ENCODE measurements at places on chromosomes 16 and 17.

GRCh38 chr16:86905302-86905701 lies 327.0 kb downstream of the FOXL1 start:
- DNase-seq = no peak

DNA sequence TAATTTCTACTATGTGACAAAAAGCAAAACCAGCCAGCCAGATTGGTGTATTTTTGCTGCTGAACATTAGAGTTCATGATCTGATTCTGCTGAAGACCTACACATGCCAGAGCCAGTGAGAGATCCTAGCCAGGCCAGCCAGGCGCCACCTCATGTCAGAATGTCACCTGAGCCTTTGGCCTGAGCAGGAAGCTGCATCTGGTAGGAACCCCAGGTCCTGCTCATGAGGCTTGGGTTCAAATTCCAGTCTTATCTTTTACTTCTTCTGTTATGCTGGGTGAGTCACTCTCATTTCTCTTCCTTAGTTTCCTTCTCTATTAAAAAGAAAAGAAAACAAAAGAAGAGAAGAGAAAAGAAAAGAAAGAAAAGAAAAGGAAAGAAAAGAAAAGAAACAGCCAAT lies 585.1 kb upstream of the CDH5 start:
- no peak for DNase-seq

DNA sequence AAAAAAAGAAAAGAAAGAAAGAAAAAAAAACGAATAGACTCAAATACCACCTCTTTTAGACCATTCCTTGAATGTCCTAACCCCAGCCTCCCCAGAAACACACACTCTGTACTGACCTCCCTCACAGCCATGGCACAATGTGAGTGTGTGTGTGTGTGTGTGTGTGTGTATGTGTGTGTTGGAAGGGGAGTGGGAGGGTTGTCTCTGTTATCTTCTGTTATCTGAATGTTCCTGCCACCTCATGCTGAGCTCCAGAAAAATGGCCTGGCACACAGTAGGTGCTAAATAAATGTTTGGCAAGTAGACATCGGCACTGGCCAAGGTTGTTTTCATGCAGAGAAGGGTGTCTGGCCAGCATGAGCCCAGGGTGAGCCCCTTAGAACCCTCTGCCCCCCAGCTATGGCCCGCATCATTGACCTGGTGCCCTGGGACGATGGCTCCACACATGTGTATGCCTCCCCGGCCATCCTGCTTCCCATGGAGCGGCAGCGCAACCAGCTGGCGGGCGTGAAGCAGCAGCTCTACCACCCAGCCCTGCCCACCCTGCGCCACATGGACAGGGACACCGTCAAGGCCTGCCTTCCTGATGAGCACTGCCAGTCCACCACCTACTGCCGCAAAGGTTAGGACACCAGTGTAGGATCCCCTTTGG lies 6.6 kb upstream of the CNGB1 start:
- no peak for DNase-seq

DNA sequence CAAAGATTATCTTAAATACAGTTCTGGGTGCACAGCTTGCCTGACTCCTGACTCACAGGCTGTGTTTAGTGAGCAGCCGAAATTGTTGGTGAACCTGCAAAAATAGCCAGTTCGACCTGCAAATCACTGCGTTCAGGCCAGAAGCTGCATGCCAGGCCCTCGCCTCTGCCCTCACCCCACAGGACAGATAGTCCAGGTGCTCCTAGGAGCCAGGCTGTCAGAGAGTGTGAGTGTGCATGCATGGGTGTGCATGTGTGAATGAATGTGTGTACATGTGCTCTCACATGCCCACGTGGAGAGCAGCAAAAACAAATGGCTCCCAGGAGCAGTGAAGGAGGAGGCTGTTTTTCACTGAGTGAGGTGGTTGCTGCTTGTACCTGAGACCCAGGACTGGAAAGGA lies 131.8 kb downstream of the ABCC12 start:
- DNase-seq = no peak

GRCh38 chr17:74453665-74454196 lies 12.7 kb upstream of the CD300A start:
- peak; percentile 97 for DNase-seq

DNA sequence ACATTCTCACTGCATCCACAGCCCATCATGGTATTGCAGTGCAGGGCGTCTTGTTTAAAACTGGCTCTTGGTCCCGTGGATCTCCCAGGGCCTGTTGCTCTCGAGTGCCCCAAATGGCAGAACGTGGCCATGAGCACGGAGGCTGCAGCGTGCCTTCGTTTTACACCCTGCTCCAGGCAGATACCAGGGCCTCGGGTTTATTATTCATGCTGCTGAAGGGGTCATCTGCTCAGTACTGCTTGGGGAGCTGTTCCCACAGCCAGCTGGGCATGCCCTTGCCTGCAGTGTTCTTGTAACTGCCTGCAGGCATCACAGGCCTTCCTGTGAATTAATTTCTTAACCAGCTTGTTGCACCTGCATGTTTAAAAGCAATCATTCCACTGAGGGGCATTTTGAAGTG lies 129.7 kb upstream of the CHMP6 start:
- DNase-seq = peak; percentile 27

- DNase-seq = no peak
Observed at GRCh38 chr17:79797492-79798298, 818 bp upstream of the CBX8 start.

DNA sequence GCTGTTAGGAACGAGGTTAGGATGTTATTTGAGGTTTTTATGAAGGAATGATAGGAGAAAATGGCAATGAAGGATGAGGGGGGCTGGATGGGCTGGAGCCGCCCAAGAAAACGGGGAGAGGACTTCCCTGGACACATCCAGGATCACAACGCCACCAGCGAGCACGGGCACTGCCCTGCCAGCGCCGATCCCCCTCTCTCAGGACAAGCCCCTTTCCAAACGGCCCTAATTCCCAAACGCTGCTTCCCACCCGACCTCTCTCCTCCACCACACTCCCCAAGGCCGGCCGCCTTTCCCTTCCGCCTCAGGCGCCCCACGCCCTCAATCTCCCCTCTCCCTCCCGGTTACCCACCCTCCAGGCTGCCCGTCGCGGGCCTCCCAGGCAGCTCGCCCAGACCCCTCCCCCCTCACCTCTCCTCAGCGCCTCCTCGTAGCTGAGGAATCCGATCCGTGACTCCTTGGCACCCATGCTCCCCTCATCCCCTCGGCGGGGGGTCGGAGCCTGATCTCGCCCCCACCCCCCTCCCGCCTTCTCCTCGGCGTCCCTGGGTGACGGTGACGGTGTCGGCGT lies 377 bp downstream of the USP32 start:
- peak; percentile 90 for DNase-seq

GRCh38 chr16:9555051-9555450 lies 463.6 kb downstream of the HAPSTR1 start:
- no peak for DNase-seq

GRCh38 chr17:29140631-29141513 lies 39.3 kb downstream of the MYO18A start:
- no peak for DNase-seq

GRCh38 chr17:71600137-71600789 lies 520.6 kb upstream of the SOX9 start:
- no peak for DNase-seq

- DNase-seq = no peak
Observed at GRCh38 chr17:47957591-47958490, at the start of gene PRR15L. Gene PRR15L (minus strand): TSS chr17:47957883. CDS start chr17:47953234, 4,649 bp downstream.

GRCh38 chr16:47731252-47731651 lies 270.1 kb downstream of the PHKB start:
- DNase-seq = no peak

GRCh38 chr16:79653373-79653891 lies 52.9 kb upstream of the MAF start:
- DNase-seq = no peak

DNA sequence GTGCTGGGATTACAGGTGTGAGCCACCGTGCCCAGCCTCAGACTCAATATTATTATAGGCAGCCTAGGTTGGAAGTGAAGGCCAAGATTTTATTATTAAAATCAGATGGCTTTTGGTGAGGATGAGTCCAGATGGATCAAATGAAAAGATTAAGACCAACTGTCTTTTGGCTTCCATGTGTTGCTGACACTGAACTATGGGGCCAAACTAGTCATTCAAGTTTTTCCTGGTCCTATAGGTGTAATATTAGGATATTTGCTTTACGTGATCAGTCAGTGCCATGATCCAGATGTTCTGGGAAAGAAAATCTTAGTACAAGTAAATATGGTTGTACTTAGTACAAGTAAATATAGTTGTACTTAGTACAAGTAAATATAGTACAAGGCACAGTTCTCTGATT lies 140.6 kb downstream of the MAP2K6 start:
- DNase-seq = no peak

- no peak for DNase-seq
Observed at GRCh38 chr16:69431948-69432468, 7.6 kb downstream of the CYB5B start.

GRCh38 chr17:31437720-31438400 lies 46.4 kb downstream of the RAB11FIP4 start:
- no peak for DNase-seq

GRCh38 chr16:13018026-13018425 lies 116.6 kb downstream of the SHISA9 start:
- no peak for DNase-seq

- no peak for DNase-seq
Observed at GRCh38 chr16:79250502-79251098, 349.9 kb downstream of the MAF start.

DNA sequence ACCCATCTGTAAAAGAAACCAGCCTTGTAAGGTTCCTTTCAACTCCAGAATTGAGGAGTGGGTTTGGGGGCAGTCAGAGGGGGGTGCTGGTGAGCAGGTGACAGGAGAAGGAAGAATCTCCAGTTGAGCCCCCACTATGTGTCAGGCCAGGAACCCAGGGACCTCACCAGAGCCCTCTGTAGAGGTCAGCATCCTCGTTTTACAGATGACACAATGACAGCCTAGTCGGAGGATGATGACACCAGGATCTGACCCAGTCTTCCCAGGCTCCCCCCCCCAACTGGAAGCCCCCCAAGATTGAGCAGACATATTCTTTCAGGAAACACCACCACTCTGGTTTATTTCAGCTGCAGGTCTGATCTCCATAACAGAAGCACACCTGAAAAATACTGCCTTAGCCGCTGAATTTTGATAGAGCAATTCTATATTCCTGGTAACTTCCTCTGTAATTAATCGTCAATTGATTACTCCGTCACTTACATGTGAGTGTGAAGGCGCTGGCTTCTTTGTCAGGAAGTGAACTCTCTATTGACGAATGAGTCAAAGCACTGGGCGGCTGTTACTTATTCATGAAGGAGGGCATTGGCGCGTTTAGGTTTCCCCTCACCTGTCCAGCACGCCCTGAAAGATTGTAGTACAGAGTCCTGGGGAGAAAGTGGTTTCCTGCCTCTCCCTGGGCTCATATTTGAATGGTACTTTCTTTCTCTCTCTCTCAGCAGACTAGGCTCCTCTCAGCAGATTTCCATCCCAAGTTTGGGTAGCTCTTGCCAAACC lies 21.2 kb downstream of the SOCS3 start:
- DNase-seq = no peak

DNA sequence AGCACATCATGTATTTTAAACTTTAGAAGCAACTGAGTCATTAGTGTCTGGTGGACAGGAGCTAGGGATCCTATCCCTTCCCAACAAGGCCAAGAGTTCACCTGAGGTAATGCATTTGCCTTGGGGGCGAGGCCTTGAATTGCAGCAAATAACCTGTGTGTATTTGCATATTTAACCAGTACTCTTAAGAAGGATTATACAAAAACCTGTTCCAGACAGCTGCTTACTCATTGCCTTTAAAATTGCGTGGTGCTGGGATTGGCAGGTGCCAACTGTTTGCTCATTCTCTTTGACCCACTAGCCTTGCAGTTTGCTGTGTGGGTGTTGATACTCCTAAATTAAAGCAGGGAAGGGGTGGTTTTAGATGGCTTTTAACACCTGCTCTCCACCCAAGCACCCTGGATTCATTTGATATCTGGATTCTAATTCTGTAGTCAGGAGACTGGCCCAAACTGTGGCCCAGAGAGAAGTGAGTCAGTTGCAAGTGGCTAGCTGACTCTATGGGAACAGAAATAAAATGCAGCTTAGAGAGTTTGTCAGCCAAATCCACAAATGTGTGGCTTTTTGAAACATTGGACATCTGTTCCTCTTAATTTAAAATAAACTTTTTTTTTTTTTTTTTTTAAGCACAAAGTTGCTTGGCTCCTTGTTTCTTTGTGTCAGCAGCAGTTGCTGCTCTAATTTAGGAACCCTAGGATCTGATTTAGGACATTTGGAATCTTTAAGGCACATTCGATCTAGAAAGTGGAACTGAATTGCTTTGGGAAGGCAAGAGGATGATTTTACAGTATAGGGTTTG lies 46.9 kb downstream of the TUBD1 start:
- DNase-seq = no peak
